ENCODE measurements at places on chromosomes 7 and 10.

GRCh38 chr7:99193527-99194220, 14.2 kb downstream of the KPNA7 start:
- DNase-seq = no peak

GRCh38 chr10:7512487-7512886, 101.7 kb upstream of the SFMBT2 start:
- DNase-seq = no peak

- DNase-seq = no peak
Measured at GRCh38 chr10:83677795-83678194, 461.5 kb upstream of the GHITM start.

GRCh38 chr7:92595281-92595680, 5.1 kb upstream of the FAM133B start:
- DNase-seq = no peak

- no peak for DNase-seq
Measured at GRCh38 chr10:79982362-79982800, 33.5 kb upstream of the SFTPD start.

- no peak for DNase-seq
Measured at GRCh38 chr7:77542409-77542808, 5.3 kb downstream of the PTPN12 start.

DNA sequence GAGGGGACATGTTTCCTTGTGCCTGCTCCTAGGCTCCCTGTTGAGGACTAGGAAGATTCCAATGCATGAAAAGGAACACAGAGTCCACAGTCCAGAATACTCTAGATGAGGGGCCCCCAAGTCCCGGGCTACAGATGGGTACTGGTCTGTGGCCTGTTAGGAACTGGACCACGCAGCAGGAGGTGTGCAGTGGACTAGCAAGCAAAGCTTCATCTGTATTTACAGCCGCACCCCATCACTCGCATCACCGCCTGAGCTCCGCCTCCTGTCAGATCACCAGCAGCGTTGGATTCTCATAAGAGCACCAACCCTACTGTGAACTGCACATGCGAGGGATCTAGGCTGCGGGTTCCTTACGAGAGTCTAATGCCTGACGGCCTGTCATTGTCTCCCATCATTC, 233.0 kb upstream of the MKLN1 start:
- no peak for DNase-seq

GRCh38 chr7:30931929-30932540, 20.4 kb downstream of the AQP1 start:
- DNase-seq = no peak

DNA sequence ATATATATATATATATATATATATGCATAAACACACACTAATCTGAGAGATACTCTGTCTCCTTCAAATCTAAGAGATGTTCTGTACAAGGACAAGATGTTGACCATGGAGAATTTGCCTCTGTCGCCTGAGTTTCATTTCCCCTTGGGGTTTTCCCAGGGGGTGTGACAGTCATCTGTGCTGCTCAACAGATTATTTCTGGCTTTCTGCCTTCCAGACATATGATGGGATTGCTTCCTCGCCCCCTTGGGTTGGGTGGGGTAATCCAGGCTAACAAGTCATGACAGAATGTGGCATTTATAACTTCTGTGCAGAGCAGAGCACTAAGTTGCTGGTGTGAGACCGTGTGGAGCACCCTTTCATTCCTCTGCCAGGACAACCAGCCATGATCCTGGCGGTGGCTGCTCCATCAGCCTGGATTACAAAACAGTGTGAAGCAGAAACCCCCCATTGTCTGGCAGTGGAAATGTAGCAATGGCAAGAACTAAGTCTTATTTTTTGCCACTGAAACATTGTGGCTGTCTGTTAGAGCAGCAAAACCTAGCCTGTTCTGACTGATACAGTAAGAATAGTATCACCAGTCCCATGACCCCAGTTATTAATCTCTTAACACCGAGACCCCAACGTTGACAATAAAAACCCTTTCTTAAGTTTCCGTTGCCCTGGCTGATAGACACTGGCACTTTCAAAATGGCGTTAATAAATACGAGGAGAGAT, 13.7 kb upstream of the USP6NL start:
- no peak for DNase-seq

DNA sequence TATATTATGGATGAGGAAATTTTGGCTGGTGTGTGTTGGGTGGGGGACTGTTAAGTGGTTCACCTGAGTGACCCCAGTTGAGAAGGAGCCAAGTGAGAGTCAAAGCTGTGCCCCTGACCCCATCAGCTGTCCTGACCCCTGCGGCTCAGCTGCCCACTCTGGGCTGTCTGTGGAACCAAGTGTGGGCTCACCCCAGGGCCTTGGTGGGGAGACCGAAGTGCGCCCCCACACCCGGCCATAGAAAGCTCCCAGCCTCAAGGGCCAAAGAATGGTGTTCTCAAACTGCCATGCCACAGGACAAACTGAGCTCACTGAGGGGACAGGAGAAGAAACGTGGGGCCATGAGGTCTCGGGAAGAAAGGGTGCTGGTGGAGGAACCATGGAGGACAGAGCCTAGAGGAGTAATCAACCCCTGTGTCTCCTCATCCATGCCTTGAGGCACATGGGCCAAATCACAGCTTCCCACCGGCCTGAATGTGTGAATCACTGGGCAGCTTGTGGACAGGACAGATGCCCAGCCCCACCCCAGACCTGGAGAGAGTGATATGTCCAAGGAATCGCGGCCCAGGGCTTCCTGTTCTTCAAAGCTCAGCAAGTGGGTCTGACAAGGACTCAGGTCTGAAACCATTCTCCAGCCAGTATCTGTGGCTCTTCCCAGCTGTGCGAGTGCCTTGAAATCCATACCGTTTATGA, 86.2 kb upstream of the CACUL1 start:
- DNase-seq = no peak

DNA sequence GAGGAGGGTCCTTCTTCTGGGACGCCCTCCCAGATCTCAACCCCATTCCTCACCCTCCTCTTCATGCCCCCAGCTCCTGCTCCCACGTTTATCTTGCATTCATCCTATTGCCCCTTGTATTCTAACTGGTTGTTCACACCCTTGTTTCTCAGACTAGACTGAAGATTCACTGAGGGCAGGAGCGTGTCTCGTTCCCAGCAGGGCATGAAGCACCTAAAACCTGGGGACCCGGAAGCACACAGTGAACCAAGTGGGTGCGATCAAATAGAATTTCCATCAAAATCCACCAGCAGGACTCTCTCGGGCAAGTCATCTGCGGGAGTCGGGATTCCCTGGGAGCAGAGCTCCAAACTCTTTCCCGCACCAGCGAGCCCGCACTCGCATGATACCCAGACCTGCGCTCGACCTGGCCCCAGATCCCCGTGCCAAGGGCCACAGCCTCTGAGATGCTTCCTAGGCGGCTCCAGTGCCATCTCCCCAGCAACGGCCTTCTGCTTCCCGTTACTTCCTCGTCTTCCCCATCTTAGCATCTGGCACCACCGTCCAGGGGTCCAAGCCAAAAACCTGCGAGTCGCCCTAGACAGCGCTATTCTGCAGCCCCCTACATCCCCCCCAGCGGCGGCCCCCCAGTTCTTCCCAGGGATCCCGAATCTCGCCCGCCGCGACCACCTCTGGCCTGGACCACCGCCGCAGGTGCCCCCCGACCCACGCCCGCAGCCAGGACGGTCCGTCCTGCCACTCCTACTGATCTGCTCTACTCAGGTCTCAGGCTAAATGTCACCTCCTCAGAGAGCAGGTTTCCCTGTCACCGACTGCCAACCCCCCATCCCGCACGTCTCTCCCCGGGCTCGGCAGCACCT, 6.1 kb upstream of the GBX1 start:
- DNase-seq = no peak

- DNase-seq = no peak
Measured at GRCh38 chr10:58433571-58433970, 48.4 kb downstream of the TFAM start.

DNA sequence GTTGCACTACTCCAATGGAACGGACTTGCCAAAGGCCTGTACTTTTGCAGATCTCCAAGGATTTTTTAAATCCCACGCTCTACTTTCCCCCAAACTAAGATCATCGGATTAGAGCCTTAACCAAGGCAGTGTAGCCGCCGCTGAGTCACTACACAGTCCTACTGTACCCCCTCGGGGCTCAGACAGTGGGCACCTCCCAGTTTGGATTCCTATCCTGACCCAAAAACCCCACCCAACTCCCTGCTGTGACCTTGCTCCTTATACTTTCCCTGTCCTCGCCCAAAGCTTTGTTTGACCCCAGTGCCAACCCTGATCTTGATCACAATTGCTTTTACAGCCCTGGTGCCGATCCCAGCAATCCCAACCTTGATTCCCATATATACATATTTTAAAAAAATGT, 17.5 kb upstream of the PLAU start:
- DNase-seq = no peak

DNA sequence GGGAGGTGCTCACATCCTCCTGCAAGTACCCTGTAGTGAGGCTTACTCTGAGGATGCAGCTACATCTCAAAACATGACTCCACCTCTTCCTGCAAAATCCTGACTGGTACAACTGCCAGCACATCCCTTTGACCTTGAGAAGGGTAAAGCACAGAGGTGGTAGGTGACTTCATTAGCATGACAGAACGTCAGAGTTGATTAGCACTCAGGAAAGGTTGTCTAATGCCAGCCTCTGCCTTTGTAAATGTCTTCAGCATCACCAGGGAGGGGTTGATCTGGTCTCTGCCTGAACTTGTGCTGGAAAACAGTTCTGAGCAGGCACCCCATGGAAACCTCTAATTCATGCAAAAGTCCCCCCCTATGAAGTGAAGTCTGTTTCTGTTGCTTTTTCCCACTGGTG, 591.3 kb upstream of the GALNT17 start:
- DNase-seq = no peak

DNA sequence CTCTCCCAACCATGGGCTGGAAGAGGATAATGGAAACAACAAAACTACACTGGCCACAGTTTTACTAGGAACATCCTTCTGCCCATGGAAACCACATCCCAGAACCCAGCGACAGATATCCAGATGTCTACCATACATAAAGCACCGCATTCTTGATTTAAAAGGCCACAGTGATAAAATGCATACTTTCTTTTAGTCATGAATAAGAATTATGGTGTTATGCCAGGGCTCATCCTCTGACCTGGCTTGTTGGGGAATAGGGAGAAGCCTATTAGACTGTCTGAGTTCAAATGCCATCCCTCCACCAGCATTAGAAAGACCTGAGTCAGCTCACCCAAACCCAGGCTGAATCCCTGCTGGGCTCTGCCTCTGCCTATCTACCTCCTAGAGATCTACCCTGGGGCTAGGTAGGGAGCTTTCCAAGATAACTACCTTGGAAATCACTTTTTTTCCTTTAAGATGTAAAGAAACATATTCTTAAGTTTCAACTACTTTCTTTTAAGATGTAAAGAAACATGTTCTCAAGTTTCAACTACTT, 5.2 kb downstream of the ABCA13 start:
- no peak for DNase-seq

GRCh38 chr10:101575580-101576210, 12.4 kb downstream of the POLL start:
- no peak for DNase-seq

GRCh38 chr10:78556705-78557432, 511.9 kb upstream of the ZMIZ1 start:
- no peak for DNase-seq

DNA sequence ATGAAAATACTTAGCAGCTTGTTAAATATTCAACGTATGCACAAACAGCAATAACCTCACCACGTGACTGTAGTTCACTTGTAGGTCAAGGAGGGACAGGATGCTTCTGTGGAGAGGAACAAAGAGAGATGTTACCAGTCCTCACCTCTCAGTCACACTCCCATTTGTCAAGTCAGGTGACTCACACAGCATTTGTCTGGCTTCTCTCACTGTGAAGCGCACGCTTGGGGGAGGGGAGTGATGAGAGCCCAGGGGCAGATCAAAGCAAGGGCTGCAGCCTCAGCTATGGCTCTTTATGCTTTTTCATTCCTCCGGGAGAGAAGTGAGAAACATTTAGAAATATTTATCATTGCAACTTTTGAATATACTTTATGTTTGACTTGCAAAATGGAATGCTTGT, 2.9 kb upstream of the RBM20 start:
- no peak for DNase-seq

- no peak for DNase-seq
Measured at GRCh38 chr10:124125305-124126116, 32.1 kb upstream of the CHST15 start.

GRCh38 chr7:47979832-47980181, 392 bp upstream of the HUS1 start:
- no peak for DNase-seq

DNA sequence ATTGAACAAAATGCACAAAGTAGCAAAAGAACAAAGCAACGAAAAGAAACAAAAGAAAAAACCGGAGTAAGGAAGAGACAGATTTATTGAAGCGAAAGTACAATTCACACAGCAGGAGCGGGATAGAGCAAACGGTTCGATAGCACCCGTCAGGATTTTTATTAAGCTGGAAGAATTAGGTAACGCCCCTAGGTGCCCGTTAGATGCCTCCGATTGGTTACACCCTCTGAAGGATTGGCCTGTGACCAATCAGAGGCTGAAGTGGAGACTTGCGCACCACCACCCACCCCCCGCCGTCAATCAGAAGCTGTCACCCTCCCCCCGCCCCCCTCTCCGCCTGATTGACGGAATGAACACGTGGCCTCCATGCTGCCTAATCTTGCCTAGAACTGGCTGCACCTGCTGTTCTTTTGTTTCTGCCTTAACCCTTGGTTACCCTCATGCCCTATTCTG, 16.8 kb downstream of the OCM2 start:
- no peak for DNase-seq

DNA sequence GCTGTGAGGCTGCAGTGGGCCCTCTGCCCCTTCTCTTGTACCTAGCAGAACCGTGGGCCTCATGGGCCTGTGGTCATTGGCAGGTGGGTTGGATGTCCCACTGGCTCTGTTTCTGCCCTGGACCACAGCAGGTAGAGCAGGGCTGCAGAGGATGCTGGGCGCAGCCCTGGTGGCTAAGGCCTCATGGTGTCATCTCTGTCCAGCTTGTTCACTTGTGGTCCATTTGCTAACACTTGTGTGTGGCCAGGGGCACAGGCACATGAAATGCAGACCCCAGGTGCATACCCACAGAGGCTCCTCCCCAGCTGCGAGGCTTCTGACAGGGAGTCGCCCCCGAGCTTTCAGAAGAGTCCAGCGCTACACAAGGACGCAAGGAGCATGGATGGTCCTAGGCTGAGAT, 22.4 kb upstream of the TBRG4 start:
- no peak for DNase-seq

DNA sequence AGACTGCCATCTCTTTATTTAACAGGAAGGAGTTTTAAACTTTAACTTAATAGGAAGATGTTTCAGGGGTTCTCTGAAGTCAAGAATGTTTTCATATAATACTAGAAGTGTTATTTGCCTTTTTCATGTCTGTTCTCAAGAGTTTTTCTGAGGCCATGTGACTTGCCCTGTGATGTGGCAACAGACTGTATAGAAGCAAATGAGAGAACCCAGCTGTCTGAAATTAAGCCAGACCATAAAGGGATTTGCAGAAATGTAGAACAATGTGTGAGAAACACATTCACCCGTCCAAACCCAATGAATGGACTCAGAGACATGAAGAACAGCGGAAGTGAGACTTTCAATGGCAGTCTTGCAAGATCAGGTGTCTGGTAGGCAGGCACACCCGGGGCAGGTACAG, 23.8 kb downstream of the MAPK8 start:
- DNase-seq = no peak

- no peak for DNase-seq
Measured at GRCh38 chr7:121797657-121798452, 75.1 kb upstream of the PTPRZ1 start.

- DNase-seq = no peak
Measured at GRCh38 chr7:76514926-76515771, 4.8 kb downstream of the UPK3B start.

GRCh38 chr7:100855515-100855914, 3.0 kb downstream of the SLC12A9 start:
- DNase-seq = no peak

- DNase-seq = no peak
Measured at GRCh38 chr10:17001297-17001744, 128.3 kb downstream of the CUBN start.

Data from prostate gland (tissue), 2 donors.